ENCODE measurements at places on chromosomes 11 and 22.

GRCh38 chr11:69700278-69701140, 3.3 kb downstream of the FGF19 start:
- no peak for DNase-seq

GRCh38 chr11:12625438-12626071, 48.7 kb upstream of the TEAD1 start:
- no peak for DNase-seq

GRCh38 chr11:19607656-19608360, 104.8 kb upstream of the NAV2 start:
- DNase-seq, result no peak

- DNase-seq, result no peak
Observed at GRCh38 chr11:62588966-62589637, 2.2 kb downstream of the TUT1 start.

DNA sequence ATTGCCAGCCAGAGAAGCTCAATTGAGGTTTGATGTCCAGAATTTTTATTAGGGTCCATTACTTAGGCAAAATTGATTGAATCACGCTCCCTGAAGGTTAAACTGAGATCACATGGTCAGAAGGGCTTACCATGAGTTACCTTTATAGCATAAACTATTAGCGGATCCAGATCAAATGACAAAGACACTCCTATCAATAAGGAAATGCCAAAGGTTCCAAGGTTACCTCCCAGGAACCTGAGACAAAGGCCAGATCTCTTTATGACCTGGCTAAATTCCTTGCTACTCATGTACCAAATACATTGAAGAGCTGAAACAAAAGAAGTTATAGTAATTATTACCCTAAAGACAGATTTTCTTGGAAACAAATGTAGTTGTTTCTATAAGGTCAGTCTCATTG, 27.8 kb upstream of the ANO5 start:
- no peak for DNase-seq

DNA sequence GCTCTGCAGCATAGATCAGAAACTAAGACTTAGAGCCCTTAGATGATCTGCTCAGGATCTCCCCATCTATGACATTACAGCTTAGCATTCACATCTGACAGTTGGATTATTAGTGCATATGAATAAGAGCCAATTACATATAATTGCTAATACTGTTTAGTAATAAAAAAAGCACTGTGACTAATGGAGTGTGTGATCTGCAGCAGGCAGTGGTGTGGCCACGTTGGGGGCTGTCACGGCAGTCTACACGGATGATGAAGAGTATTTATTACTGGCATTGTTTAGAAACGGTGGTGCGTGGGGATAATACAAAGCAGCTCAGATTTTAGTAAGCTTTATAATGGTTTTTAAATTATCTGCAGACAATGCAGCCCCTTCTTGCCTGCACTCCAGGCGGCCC, 93.5 kb upstream of the TIMP3 start:
- DNase-seq, result no peak

DNA sequence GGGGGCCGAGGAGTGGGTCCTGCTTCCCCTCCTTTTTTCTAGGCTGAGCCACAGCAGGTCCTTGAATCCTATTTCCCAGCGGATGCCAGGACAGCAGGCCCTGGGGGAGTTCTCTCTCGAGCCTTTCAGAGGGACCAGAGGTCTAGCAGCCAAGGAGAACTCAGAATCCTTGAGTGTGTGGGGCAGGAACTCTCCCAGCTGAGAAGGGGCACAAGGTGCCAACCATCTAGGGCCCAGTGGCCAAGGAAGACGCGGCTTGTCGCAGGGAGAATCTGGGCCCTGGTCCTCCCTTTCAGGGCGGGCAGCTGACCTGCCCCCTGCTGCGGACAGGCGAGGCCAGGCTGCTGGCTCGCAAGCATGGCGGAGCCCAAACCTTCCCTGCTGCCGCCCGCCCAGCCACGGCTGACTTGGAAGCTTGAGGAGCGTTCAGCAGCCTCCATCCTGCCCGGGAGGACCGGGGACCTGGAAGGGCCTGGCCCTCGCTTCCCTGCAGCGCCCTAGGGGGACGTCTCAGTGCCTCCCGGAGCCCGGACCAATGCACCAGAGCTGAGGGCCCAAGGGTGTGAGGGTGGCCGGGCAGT, 972 bp upstream of the TSSC4 start:
- DNase-seq, result peak; percentile 30

DNA sequence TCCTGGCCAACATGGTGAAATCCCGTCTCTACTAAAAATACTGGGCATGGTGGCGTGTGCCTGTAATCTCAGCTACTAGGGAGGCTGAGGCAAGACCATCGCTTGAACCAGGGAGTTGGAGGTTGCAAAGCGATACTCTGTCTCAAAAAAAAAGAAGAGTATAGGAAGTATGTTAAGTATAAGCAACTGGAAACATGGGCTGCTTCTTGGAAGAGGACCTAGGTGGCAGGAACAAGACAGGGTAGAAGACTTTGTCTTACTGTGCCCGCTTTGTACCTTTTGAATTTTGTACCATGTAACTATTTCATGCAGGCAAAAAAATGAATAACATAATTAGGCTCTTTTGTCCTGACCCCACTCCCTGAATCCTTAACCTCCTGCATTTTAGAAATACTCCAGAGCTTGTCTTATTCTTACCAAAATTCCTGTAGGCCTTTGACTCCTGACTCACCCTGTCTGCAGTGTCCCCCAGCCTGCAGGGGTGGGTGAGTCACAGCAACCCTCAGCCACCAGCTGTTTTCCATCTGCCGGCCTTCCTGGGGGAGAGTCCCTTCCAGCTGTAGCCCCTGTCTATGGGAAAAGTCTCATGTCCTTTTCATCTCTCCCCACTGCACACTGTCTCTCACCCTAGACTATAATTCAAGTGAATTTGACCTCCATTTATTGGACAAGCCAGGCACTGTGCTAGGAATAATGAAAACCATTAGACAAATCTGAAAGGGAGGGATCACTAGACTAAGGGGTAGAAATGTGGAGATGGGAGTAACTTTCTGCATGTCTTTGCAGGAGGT, 41.8 kb downstream of the TXN2 start:
- DNase-seq, result peak; percentile 46

DNA sequence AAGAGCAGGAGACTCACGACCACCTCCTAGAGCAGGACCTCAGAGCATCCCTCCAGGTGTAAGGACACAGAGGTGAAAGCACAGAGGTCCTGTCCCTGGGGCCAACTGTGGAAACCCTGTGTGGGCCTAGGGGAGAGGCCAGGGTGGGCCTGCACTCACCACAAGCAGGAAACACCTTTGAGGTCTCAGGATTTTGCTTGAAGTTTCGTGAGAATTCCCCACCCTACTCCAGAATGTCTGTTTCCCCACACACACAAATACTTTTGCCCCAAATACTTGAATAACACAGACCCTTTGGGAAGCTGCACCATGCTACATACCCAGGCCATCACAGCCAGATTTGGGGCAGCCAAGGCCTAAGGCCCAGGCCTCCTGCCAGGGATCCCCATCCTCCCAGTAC, 18.1 kb downstream of the SLC43A3 start:
- no peak for DNase-seq

GRCh38 chr11:6574816-6575715, 28.4 kb downstream of the RRP8 start:
- no peak for DNase-seq

- DNase-seq, result no peak
Observed at GRCh38 chr11:783581-784015, 6.3 kb downstream of the CEND1 start.
